ENCODE measurements at places on chromosomes 16 and 17.

GRCh38 chr17:8976638-8977037 lies 11.1 kb upstream of the PIK3R5 start:
- DNase-seq, result no peak

- DNase-seq, result no peak
Measured at GRCh38 chr16:72856797-72857196, 191.1 kb downstream of the ZFHX3 start.

- peak; percentile 67 for DNase-seq
Measured at GRCh38 chr17:27569257-27569722, 61.7 kb upstream of the LGALS9 start.

DNA sequence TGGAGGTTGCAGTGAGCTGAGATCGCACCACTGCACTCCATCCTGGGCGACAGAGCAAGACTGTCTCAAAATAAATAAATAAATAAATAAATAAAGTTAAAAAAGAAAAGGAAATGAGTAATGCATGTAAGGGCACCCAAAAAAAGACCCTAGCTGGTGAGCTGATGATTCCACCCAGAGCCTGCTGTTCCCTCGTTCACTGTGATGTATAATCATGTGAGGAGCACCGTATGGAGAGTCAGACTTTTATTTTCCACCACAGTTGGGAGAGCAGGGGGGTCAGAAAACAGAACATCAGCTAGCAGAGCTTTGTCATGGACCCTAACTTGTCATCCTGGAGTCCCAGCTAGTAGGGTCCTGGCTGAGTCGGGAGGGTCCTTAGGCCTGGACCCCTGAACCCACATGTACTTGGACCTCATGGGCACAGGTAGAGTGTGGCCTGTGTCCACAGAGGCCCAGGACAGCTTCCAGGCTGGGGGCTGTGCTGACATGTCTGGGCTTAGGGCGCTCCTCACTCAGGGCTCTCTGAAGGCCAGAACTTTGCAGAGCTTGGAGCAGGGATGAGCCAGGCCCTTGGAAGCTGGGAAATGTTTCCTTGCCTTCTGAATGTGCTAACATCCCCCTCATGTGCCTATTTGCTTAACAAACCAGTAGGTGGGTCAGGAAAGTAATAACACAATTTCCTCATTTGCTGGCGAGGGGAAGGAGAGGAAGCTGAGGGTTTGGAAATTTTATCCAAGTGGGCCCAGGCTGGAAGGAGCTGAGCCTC lies 18.8 kb upstream of the LASP1NB start:
- DNase-seq, result no peak

DNA sequence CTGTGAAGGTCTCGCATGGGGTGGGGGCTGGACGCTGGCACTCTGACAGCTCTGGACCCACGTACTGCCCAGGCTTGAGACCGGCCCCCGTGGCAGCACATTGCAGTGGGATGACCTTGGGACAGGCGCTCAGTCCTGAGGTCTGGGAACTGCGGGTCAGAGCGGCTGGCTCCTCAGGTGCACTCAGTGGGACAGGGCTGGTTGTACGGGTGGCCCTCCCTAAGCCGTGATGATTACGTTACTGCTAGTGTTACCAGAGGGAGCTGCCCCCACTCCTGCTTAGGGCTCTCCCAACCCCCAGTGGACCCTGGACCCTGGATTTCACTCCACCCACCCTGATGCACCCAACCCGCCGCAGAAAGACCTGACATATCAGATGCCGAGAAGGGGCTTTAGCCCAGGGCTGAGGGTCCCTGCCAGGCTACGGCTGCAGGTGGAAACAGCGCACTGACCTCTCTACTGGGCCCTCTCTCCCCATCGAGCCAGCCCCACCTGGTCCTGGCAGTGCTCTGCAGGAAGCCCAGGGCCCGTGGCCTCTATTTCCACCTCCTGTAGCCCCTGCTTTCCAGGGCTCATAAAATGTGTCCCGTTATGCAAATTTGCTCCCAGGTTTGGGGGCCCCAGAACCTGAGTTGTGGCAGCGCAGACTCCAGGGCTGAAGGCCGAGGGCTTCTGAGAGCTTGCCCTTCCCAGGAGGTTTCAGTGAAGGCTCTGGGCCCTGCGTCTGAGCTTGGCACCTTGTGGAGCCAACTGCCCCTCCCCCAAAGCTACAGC lies 77.2 kb downstream of the RTN4RL1 start:
- DNase-seq, result no peak

DNA sequence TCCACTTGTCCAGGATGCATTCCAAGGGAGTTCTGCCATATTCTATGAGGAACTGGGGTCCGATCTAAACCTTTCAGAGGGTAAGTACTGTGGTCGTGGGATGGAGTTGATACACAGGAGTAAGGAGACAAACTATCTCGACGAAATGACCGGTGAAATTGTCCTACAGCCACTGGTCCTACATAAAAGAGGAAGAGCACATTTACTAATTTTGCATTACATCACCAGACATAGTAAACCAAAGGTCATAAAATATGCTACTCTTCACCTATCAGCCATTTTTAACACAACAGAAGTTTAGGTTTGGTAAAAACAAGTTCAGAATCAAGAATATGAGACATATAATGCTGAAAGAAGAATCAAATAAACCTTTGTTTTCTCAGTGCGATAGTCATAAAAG lies 8.1 kb downstream of the HSF5 start:
- no peak for DNase-seq

DNA sequence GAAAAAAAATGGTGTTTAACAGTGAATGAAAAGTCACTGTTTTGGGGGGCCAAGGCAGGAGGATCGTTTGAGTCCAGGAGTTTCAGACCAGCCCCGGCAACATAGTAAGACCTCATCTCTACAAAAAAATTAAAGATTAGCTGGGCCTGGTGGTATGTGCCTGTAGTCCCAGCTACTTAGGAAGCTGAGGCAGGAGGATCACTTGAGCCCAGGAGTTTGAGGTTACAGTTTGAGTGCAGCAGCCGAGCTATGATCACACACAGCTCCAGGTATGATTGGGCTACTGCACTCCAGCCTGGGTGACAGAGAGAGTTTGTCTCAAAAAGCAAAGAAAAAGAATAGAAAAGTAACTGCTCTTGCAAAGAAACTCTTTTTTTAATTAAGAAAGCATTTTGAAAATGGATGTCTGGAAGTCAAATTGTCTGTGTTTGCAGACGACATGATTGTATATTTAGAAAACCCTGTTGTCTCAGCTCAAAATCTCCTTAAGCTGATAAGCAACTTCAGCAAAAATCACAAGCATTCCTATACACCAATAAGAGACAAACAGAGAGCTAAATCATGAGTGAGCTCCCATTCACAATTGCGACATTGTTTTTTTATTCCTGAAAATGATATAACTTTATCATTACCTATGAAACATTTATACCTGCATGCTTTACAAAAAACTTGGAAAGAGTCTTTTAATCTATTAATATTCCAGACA lies 20.5 kb upstream of the CPD start:
- DNase-seq, result no peak

- DNase-seq, result peak; percentile 41
Measured at GRCh38 chr17:80731323-80731722, 186.7 kb downstream of the RPTOR start.
